ENCODE measurements at places on chromosomes 1 and 21.
A peak's percentile ranks its signal among the peaks of the same experiment; 100 is the strongest.

GRCh38 chr1:207908107-207908734 lies 2.7 kb downstream of the CD34 start:
- no peak for DNase-seq

- DNase-seq: no peak
Measured at GRCh38 chr1:89005286-89006151, 13.1 kb upstream of the KYAT3 start.

DNA sequence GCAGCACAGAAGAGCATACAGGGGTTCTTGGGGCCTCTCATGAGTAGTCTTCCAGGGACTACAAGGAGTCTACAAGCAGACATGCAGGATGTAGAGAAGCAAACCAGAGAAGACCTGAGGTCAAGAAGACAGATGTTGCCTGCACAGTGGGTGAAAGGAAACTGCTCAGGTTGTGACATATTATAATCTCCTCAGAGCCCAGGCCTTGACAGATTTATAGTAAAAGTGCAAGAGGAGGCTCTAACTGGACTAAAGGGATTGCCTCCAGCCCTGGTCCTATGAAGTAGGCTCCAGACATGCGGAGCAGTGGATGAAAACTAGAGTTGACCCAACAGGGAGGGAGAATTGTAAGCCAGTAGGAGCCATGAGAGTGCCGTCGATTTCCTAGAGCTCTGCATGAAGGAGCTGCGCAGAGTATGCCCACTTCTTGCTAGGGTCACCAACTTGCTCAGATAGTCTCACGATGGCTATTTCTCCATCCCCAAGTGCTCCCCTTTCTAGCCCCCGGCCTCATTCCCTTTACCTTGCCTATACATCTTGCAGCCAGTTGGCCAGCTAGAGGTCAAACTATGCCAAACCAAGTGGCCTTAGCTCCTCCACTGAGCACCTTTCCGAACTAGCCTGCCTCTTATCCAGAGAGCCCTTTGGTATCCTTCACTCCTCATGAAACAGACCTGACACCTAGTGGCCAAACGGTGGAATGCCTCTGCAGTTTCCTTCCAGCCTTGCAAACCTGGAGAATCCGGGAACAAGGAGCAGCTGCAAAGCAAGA lies 36.2 kb upstream of the IPO9 start:
- peak; percentile 82 for DNase-seq

DNA sequence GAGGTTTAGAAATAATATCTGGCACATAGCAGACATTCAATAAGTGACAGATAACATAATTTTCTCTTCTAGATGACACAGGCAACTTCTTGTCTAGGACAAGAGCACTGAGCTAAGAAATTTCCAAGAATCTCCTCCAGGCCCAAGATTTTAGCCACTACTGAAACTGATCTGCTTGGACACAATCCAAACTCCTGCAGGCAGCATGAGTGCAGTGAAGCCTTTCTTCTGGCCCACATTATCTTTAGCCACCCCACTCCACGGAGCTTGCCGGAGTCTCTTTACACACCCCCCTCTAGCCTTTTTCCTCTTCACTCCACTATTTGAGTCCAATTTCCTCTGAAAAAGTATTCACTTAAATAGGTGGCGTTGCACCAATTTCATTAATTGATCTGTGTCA lies 142.9 kb upstream of the DUSP10 start:
- DNase-seq: no peak

DNA sequence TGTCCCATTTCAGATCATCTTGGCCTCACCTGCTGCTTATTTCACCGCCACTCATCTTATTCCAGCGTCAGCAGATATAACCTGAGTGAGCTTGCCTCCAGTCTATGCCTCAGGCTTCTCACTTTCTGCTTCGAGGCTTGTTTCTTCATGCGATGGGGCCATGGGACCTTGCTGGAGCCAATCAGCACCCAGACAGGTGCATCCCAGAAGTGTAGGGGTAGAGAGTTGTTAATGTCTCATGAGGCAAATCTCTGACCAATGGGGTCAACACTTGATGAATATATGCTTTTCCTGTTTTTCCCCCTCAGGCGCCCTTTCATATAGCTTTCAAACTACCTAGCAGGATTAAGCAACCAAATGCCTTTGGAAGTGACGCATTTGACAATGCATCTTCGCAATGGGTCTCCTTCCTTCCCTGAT lies 935 bp upstream of the YIPF1 start:
- no peak for DNase-seq

DNA sequence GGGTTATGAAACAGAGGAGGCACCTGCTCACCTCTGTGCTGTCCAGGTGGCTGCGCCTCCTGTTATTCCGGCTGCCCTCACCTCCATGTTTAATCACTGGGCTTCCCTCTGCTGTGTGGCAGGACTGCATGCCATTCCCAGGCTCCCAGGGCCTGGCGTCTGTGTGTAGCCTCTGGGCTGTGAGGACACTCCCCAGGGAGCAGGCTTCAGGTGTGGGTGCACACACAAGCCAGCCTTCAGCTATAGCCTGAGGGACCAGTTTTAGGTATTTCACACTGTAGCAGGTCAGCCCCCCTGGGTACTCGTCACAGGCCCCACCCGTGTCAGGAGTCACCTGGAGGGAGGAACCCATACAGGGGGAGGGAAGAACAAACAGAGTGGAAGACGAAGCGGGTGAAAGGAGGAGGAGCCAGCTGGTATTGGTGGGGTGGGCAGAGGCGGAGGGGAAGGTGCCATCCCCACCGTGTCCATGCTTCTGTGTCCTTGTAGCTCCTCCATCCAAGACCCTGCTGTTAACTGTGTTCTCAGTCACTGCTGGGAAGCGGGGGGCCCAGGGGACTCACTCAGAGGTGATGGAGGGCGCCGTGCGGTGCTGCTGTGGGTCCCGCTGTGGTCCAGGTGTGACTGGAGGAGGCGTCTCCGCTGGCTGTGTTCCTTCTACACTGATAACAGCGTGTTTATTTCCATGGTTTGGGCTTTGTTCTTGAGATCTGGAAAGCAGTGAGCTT lies 158.6 kb downstream of the PGBD5 start:
- DNase-seq: no peak

DNA sequence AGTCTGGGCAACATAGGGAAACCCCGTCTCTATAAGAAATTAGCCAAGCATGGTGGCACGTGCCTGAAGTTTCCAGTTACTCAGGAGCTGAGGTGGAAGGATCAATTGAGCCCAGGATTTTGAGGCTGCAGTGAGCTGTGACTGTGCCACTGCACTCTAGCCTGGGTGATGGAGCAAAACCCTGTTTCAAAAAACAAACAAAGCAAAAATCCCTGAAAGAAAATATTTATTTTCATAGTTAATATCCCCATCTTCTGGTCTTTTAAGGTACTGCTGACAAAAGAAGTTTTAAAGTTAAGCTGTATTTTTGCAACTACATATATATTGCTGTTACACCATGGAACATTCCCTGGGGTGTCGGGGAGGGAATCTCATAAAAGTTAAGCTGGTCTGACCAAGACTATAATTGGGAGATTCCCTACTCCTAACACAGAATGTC lies 26.0 kb downstream of the VAMP4 start:
- DNase-seq: no peak

DNA sequence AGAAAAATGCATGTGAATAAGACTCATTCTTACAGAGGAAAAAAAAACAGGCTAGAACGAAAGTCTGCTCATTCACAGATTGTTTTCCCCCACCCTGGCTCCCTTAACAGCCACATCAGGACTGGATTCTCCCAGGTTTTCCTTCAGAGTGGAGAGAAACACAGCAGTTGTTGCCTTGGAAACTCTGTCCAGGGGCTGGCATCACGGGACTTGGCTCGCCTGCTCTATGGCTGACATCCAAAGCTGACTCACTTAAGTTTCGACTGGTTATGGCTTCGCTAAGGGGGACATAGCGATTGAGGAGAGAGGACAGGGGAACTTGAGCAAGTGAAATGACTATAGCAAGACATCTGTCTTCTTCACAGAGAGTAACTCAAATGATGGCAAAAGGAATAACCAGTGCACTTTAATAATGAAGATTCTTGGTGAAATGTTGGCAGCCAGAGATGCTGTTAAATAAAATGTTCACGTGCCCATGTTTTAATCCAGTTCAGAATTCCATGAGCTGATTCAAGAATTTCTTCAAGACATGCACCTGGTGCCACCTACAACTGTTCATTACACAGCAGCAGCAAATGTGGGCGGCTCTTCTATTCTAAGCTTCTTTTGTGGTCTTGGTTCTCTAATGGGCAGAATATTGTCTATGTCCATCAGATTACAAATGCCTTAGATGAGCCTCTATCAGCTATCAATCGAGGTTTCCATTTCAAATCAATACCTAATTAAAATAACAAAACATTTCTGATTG lies 21.8 kb downstream of the MIS18A start:
- DNase-seq: peak; percentile 90

GRCh38 chr1:119778886-119779560 lies 10.3 kb upstream of the HMGCS2 start:
- no peak for DNase-seq

DNA sequence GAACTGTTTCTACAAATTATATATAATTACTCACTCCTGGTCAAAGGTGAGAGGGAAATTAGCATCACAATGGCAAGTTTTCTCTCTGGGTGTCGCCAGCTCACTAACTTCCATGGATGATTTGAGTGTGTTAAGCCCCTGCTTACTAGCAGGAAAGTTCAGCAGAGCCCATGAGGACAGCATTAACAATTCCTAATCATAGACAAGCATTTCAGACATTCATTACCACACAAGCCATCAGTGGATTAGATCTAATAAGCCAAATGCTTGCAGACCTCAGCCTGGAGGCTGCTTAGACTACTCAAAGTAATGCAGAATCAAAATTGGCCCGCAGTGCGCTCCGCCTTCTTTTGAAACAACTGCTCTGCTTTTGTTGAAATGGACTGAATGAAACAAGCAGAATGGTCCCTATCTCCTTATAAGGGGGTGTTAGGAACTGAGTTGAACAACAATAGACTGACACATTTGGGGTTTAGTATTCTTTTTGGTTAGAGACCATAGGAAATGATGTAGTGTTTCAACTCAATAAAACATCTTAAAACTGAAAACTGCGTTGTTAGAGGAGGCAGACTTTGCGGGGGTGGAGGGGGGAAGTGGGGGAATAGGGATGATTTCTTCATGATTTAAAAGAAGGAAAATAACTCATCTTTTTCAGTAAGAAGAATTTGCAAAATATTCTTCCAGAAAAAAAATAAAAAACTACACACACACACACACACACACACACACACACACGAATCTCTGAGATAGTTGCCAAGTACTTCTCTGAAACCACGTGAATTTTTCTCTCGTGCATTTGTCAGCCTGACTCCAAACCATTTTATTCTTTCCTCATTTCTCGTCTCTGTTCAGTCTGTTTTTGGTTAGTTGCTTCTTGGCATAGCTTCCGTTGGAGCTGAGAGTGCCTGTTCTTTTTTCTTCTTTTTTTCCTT lies 54.6 kb downstream of the GORAB start:
- no peak for DNase-seq

- peak; percentile 3 for DNase-seq
Measured at GRCh38 chr21:40671716-40672115, 175.2 kb downstream of the DSCAM start.

DNA sequence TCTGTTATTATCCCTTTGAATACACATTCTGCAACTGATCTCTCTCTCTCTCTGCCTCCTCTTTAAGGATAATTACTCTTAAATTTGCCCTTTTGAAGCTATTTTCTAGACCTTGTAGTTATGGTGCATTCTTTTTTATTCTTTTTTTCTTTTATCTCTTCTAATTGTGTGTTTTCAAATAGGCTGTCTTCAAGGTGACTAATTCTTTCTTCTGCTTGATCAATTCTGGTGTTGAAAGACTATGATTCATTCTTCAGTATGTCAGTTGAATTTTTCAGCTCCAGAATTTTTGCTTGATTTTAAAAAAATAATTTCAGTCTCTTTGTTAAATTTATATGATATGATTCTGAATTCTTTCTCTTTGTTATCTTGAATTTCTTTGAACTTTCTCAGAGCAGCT lies 95.6 kb upstream of the GPR52 start:
- no peak for DNase-seq

GRCh38 chr21:31667639-31668038 lies 8.1 kb downstream of the SOD1 start:
- DNase-seq: no peak

GRCh38 chr1:155174324-155175280 lies 953 bp downstream of the TRIM46 start:
- DNase-seq: peak; percentile 61

DNA sequence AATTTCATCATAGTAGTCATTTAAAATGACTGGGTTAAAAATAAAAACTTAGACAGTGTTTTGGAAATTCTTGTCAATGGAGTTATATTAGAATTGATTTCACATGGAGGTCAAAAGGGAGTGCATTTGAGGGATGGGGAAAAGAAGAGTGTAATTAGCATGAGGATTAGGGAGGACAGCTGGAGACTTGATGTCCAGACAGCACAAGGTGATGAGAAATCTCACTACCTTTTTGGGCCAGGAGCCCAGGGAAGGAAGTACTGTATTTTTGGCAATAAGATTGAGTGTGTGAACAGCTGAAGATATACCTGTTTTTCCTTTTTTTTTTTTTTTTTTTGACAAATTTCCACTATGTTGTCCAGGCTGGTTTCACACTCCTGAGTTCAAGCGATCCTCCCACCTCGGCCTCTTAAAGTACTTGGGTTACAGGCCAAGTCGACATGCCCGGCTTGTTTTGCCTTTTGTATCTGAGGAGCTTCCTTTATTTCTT lies 163.6 kb downstream of the PAPPA2 start:
- DNase-seq: no peak

GRCh38 chr1:77271852-77272580 lies 9.8 kb upstream of the AK5 start:
- no peak for DNase-seq

- DNase-seq: no peak
Measured at GRCh38 chr21:42438316-42439205, 34.9 kb downstream of the UBASH3A start.

DNA sequence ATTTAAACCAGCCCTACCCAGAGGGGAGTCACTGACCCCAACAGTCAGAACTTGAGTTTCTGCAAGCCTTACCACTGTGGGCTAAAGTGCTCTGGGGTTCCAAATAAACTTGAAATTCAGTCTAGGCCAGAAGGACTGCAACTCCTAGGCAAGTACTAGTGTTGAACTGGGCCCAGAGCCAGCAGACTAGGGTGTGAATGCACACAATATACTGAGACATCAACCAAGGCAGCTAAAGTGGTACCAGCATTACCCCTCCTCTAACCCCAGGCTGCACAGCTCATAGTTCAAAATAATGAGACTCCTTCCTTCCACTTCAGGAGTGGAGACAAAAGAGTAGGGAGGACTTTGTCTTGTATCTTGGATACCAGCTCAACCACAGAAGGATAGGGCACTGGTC lies 18.9 kb upstream of the IL20 start:
- DNase-seq: no peak

DNA sequence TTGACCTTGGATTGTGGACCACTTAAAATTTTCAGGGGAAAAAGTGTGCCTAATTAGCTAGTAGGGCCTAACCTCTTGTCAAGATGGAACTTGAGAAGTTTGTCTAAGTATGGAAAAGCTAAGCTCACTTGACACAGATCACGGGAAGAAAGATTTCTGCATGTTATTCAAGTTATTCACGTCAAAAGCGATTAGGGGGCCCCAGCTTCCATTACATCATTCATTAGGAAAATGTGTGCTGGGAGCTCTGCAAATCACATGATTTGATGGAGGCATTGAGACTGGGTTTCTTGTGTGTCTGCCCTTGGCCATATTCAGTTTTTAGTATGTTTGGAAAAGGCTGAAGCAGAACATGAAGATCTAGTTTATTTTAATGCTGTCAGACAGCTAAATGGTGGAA lies 15.5 kb upstream of the POGZ start:
- DNase-seq: no peak

- DNase-seq: no peak
Measured at GRCh38 chr1:172885971-172886370, 164.8 kb downstream of the TNFSF18 start.
